ENCODE measurements at places on chromosomes 16 and 17.

DNA sequence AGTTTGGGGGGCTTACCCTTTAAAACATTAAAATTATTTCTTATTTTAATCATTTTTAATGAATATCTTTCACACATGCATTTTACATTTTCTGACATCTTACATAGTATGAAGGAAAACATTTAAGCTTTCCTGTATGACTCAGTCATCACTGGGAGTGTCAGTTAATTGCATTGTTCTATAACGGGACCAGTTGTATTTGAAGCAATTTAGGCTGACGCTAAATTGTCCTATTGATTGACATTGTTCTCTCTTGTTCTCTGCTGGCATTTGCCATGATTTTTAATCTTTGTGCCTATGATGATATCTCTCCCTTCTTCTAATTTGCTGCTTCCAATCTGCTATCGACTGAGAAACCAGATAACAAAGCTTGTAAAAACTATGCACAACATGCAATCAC is 190.5 kb upstream of the PIRT start:
- no peak for DNase-seq

DNA sequence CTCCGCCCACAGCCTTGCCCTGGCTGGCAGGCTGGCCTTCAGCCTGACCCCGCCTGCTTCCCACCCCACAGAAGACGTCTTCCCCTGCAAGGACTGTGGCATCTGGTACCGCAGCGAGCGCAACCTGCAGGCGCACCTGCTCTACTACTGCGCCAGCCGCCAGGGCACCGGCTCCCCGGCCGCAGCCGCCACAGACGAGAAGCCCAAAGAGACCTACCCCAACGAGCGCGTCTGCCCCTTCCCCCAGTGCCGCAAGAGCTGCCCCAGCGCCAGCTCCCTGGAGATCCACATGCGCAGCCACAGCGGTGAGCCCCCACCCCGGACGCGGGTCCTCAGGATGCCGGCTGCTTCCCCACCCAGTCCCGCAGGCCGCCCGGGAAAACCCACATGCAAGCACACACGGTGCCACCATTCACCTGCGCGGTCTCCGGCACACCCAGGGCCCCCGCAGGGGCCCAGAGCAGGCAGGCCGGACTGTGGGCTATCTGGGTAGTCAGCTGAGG is 38.2 kb upstream of the ZC3H18 start:
- DNase-seq: no peak

DNA sequence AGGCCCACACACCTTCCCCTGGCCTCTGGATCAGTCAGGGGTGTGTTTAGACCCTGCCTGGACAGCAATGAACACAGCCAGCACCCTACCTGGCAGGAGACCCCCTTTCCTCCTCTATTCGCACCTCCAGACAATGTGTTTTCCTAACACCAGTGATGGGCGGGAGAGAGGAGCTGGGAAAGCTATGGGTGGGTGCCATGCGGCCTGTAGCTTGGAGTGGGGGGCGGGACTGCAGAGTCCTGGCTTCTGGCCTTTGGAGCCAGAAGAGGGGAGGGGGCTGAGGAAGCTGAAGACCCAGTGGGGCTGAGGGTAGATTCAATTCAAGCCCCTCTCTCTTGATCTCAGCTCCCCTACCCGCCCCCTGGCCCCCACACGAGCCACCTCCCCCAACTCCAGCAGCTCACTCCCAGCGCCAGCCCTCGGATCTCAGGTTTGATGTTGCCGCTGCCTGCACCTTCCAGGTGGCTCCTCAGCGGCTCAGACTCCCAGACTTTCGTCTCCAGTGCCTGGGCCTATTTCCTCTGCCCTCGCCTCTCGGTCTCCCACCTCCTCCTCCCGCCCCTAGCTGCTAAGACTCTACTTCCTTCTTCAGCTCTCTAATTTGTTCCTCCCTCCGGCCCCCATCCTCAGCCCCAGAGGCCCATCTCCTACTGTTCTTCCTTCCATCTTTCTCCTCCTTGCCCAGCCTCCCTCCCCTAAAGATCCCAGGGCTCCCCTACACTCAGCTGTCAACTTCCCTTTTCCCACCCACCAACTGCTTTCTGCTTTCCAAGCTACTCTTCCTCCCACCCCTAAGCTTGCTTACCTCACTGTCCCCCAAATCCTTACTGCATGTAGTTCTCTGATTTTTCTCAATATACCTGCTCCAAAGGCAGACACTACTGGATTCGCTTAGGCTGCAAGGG is 6.8 kb upstream of the SP6 start:
- no peak for DNase-seq

GRCh38 chr16:56519459-56520250 is at the start of gene BBS2:
BBS2 (minus strand) TSS chr16:56520024; CDS start chr16:56519862, 162 bp downstream.
- peak; percentile 84 for DNase-seq

DNA sequence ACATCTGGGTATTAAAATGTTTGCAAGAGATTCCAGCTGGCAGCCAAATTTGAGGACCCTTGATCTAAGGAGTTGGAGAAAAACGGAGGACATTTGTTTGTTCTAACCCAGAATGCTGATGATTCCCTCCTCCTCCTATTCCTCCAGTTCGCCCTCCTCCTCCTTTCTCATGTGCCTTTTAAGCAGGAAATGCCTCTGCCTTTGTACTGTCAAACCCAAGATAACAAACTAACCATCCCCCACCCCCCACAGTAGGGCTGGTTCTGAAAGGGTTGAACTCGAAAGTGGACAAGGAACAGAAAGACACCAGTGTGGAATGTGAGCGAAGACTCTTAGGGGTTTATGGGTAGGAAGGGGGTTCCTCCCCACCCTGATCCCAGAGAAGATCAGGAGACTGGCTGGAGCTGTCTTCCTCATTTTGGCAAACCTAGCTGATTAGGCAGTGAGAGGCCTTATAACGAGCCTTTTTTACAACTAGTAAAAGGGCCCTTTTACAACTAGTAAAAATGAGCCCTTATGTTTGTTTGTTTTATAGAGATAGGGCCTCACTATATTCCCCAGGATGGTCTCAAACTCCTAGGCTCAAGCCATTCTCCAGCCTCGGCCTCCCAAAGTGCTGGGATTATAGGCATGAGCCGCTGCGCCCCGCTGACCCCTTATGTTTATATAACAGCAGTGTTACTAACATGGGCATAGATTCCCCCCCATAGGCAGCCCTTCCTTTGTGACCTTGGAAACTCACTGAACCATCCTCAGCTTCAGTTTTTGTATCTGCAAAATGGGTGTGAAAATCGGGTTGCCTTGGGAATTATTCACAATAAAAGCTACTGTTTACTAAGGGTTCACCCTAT is 975 bp downstream of the CHD9 start:
- peak; percentile 80 for DNase-seq

DNA sequence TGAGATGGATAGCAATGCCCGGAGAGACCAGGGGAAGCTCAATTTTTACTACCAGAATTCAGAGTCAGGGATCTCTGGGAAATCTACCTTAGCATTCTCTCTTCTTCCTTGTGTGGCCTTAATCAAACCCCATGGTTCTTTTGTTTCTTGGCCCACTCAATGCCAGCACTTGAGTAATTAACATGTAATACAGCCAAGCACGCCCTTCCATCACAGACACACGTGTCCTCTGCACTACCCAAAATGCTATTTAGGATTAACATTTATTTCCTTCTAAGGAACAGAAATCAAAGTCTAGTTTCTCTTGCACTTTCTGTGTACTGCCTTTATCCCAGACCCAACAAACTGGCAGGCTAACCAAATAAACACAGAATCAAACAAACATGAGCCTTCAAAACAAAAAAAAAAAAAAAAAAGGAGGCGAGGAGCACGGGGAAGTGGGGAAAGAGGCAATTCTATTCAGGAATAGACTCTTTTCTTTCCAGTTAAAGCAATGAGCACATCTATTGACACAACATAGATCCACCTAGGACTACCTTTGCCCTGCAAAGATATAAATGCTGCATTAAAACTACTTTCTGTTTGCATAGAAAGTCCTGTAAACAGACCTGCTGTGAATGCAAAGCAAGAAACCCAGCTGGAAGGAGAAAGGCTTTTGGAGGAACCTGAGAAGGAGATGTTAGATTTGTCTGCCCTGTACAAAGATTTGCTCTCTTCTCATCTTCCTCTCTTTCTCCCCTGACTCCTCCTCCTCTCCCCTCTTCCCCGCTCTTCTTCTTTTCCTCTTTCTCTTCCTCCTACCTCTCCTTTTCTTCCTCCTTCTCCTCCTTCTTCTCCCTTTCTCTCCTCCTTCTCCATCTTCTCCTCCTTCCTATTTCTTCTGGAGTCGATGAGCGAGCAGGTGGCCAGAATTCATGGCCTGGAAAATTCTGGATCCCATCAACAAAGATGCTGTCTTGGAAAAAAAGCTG is 294.4 kb downstream of the NPIPA8 start:
- no peak for DNase-seq

GRCh38 chr17:33651686-33652085 is 358.6 kb upstream of the ASIC2 start:
- DNase-seq: peak; percentile 3

DNA sequence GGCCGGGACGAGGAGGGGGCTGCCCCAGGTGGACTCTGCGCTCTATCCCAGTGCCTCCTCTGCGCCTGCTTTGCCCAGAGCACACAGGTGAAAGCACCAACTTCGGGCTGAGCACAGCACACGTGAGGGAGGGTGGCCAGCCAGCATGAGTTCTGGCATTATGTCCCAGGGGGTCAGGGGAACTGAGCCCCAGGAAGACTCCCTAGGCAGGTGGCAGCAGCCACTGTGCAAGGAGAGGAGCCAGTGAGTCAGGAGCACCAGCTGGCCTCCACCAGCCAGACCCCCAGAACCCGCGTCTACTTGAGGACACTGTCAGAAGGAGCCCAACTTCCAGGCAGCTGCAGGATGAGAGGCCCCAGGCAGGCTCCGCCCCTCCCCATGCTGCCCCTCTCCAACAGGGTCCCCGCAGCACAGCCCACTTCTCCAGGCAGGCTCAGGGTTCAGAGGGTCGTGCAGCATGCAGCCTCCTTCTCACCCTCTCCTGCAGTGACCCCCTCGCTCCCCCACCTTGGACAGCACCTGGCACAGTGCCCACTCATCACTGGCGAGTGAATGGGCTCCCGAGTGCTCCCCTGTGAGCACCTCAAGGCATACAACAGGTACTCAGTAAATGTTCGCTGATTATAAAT is 44.2 kb upstream of the RASD1 start:
- no peak for DNase-seq

DNA sequence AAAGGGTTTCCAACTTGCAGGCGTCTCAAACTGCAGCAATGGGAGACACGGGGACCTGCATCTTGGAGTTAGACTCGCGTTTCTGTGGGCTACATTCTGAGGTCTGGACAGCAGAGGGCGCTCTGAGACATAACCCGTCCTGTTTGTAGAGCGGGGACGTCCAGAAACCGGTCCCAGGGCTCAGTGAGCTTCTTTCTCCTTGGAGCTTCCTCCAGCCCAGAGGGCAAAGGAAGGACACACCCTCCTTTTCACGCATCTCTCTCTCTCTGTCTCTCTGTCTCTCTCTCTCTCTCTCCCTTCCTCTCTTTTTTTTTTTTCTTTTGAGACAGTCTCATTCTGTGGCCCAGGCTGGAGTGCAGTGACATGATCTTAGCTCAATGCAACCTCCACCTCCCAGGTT is 19.8 kb downstream of the COX4I1 start:
- peak; percentile 72 for DNase-seq

DNA sequence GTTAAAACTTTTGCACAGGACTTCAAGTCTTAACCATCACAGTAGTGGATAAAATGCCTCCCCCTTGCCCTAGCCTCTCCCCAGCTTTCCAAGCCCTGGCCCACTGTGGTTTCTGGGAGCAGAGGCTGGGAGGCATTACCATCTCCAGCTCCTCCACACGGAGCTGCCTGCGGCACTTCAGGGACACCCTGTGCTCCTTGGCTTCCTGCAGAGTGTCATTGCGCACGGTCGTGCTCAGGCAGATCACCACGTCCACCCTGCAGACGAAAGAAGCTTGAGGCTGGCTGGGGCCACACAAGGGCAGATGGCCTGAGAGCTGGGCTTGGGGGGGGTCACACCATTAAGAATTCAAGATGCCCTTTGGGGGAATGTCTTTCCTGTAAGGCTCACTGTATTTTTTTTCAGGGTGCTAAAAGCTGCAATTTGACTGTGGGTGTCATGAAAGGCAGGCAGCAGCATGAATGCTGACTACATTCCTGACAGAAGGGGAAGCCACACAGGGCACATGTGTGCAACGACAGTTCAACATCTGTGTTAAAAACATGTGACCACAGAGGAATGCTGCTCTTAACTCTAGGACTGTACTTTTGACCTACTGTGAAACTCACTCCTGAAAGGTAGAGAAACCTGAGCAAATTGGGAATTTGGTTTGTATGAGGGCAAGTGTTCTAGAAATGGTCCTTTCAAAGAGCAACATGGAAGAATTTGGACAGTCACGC is 47.7 kb upstream of the CLEC18B start:
- no peak for DNase-seq

DNA sequence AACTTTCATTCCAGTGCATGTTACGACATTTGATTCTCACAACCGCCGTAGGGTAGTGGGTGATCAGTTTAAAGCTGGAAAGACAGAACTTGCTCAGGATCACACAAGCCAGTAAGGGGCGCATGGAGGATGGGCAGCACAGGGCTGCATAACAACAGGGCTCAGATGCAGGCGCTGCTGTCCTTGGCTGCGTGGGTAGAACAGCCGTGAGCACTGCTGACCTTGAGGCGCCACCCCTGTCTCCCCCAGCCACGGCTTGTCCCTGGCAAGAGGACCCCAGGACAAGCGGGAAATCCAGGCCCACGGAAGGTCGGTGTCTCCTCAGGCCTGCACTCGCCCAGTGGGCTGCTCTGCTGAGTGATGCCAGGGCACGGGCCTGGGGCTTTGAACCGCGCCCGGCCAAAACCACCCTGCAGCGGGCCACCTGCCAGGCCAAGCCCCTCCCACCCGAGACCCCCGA is 84.7 kb downstream of the LMF1 start:
- no peak for DNase-seq

- no peak for DNase-seq
Measured at GRCh38 chr17:56826611-56827414, 6.9 kb downstream of the C17orf67 start.

DNA sequence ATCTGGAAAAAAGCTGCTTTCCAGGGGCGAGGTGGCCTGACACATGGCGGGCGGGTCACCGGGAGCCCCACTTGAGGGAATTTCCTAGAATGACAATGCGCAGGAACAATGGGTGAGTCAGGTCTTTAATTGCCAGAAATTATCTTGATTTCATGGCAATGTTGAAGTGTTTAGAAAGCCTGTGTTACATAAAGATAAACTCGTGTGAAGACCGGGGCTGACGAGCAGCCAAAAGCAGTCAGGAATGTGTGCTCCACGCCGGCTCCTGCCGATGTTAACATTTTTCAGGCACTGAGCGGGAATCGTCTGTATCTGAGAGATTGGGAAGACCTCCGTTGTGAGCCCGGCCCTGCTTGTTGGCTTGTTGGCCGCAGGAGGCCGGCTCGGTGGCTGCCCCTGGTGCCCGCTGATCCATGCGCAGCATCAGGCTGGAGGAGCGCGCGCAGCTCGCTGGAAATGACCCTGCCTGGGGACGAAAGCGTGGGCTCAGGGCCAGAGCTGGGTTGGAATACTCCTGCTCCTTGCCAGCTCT is 353.1 kb downstream of the FOXL1 start:
- DNase-seq: peak; percentile 63

- DNase-seq: no peak
Measured at GRCh38 chr17:16215002-16215272, 397 bp downstream of the NCOR1 start.

GRCh38 chr17:39966771-39967170 is 4.0 kb downstream of the GSDMA start:
- no peak for DNase-seq

- no peak for DNase-seq
Measured at GRCh38 chr17:78132767-78133178, 2.2 kb downstream of the TMC8 start.

- peak; percentile 71 for DNase-seq
Measured at GRCh38 chr16:65176603-65177002, 54.7 kb upstream of the CDH11 start.

GRCh38 chr16:27595993-27596392 is 46.0 kb downstream of the KATNIP start:
- DNase-seq: peak; percentile 32

Measured in iris pigment epithelial cell (primary cell).